ENCODE measurements at places on chromosomes 2 and 18. TPM values are rescaled to one million over a fixed set of nuclear protein-coding genes. Genes with fewer than 3 reads are reported as not detected.

The DNAJC27 gene
- total RNA-seq, result 2.2 TPM

The NFATC1 gene
- 1.8 TPM for total RNA-seq

The EML6 gene
- 5.2 TPM for total RNA-seq

The ANKRD12 gene
- total RNA-seq, result 30.8 TPM

The MAP3K2 gene
- 30.0 TPM for total RNA-seq

The TUBB8B gene
- not detected for total RNA-seq

The LYPD6 gene
- total RNA-seq, result 0.96 TPM

The ABCB11 gene
- total RNA-seq, result not detected

The SERPINB11 gene
- total RNA-seq, result 7.1 TPM

The TTC39C gene
- total RNA-seq, result 24.6 TPM

- no peak for ATAC-seq
These were observed 22.2 kb downstream of the ZNF516 start for GRCh38 chr18:76472829-76473228.

GRCh38 chr18:14074187-14074586, 58.0 kb downstream of the ZNF519 start:
- no peak for ATAC-seq

- no peak for ATAC-seq
These were observed 753.8 kb downstream of the PLCL1 start for GRCh38 chr2:198558176-198558575.

DNA sequence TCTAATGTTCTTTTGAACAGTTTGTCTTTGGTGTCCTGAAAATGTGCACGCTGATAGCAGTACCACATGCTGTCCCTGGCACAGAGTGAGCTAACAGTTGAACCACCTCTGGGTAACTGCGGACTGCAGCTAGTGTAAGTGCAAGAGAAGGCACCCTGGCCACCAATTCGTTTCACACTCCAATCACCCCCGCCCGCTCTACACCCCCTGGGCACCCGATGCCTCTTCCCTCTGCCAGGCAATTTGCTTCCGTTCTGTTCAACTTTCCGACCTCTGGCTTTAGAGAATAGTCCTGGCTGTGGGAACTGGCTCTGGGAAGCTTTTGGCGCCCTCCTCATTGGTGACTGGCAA, 1.4 kb downstream of the DOCK10 start:
- no peak for ATAC-seq

DNA sequence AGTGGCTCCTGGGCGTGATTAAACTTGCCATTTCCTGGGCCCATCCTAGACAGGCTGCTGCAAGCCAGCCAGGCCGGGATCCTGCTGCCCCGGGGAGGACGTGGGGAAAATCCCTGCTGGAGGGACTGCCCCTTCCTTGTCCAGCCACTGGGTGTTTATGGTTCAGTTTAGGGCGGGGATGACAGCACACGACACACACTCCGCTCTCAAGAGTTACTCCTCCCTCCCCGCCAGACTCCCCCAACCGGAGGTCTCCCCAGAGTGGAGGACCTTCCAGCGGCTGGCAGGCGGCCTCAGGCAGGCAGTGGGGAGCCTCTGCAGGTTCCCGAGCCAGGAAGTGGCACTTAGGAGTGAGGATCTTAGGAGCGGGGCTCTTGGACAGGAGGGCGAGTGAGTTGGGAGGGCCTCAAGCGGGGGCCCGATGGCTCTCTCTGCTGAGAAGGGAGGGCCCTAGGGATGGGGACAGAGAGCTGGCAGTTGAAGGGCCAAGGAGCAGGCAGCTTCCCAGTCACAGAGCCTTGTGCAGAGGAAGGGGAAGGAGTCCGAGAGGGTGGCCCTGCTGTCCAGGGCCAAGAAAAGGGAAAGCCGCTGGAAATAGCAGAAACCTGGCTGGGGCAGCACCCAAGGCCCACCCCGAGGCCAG, 5.7 kb upstream of the GPR35 start:
- peak; percentile 67 for ATAC-seq

DNA sequence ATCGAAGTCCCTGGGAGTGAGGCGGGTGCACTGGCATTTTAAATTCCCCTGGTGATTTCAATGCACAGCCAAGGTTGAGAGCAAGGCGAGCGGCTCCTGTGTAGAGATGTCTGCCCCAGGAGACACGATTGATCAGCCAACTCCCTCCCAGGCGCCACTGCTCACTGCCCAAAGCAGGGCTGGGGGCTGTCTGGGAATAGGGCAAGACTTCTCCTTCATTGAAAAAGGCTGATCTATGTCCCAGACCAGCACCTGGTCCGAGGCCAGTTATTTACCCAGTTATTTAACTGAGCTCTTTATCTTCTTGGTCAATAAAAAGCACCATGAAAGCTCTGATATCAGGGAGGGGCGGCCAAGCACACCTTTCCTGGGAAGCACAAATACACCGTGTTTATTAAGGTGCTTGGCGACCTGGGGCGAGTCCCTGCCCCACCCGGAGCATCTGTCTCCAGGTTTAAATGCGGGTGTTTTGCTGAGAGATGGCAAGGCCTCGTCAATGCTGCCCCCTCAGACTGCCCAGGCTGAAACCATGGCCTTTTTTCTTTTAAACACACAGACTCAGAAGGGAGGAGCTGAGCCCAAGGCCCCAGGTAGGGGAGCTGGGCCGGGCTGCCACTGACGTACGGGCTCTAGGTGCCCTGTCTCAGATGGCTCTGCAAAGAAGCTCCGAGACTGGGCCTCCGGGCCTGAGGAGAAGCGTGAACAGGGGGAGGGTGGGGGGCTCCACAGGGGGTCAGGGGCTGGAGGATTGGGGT, 73.9 kb upstream of the HPCAL1 start:
- no peak for ATAC-seq

DNA sequence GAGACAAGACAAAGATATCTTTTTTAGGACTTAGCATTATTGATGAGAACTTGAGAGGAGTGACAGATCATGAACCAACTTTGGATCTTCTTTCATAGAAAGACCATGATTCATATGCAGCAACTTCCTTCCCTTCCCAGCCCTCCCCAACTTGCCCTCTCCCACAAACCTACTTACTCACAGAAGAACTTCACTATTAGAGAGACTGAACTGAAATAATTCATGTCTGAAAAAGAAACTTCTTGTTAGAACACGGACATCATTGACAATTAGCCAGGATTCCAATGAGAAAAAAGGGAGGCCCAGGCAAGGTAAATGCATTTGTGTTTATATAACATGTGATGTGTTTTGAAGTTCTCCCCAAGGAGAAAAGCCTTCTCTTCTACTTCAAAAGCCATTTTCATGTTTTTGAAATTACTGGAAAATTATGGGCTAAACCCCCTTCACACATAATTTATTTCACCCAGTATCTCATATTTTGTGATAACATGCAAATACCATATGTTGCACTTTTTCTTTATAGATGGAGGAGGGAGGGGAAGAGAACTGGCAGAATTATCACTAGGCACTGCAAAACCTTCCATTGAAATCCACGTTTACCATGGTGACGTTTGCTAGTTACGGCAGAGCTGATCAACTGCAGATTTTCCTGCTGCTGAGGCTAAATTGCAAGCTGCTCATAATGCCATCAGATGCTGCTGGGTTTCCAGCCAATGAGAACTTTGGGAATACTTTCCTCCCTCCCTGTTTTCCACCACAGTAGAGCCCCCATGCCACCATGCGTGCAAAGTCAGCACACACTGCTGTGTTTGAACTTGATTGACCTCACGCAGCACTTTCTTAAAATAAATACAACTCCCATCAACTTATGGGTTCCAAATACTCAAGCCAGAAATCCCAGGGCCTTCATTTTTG, 294.7 kb downstream of the MEIS1 start:
- ATAC-seq, result no peak

DNA sequence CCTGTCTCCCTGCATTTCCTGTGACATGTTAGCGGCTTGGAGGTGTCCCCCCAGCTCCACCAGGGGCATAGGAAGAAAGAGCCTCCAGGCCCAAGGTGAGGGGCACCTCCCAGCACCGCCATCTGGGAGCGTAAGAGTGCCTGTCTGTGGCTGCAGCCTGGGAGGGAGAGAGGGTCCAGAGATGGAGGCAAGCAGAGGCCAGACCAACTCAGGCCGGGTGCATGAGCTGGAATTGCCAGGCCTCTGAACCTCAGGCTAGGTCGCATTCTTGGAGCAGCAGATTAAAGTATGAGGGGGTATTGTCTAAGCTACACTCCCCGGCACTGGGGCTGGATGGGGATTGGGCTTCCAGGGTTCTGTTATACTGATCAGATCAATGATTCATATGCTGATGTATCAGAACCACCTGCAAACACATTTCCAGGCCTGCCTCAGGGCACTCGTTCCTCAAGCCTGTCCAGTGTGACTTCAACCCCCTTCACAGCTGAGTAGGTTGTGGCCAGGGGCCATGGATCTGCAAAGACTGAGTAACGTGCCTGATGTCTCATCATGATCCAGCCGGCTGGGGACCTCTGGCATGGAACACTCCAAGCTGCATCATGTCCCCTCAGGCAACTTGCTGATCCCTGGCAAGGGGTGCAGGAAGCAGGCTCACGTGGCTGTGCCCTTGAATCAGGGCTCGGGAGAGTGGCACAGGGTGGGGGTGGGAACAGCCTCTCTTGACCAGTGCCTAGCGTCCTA, 73.2 kb downstream of the HS1BP3 start:
- peak; percentile 48 for ATAC-seq

DNA sequence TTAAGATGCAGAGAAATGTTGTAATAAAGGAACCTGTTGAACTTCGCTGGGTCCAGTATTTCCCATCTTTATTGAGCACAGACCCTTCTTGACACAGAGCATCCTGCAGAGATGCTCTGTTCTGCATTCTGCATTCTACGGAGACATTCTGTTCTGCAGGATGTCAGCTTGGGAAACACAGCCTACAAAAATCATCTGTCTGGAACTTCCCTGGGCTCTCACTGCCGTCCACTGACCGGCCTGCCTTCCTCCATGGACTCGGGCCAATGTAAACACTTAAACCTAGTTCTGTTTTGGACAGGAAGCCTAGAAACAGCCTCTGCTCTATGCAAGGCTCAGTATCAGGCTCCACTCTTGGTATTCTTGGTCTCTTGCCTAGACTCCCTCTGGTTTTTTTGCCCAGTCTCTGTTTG, 90.0 kb upstream of the PPP1CB start:
- ATAC-seq, result peak; percentile 19

GRCh38 chr2:205858881-205859441, 176.7 kb downstream of the NRP2 start:
- ATAC-seq, result peak; percentile 71

- ATAC-seq, result no peak
These were observed 64.4 kb downstream of the SFXN5 start for GRCh38 chr2:73006969-73007710.

DNA sequence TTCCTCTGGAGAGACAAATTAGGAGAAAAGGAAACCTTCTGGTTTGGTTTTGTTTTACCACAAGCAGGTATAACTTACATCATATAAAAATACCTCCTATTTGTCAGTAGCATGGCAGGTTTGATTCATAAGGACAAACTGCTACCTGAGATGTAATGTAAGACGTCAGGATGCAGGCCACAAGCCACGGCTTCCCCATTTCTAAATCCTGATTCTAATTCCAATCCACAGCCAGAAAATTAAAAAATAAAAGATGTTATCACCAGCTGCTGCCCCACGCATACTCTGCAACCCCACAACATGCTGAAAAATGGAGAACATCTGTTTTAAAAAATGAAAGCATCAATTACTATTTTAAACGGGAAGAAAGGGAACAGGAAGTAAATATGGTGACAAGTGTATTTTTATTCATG, 197.6 kb downstream of the BCL11A start:
- no peak for ATAC-seq

DNA sequence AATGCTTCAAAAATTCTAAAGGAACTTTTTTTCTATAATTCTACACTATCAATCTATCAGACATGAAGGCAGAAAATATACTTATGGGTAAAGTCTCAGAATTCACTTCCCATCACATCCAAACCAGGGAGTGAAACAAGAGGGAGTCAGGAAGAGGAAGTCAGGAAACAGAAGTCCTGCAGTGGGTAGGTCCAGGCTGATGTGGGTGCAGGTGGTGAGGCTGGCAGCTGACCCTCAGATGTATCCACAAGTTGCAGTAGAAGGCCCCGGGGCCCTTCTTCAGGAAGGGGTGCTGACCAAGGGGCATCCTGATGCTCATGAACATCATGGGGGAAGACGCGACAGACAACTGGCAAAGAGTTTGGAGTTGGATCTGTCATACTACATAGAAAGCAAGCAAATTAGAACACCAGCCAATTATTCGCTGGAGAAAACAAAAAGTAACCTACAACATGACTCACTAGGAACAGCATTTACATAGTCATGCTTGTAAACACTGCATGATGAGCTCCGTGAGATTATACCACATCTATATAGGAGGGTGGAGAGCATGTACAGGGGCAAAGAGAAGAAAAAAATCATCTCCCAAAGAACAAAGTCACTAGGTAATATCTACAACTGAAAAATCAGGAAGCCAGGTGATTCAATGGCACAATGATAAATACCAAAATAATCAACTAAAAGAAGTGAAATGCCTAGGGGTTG, 4.2 kb downstream of the UXS1 start:
- peak; percentile 22 for ATAC-seq

DNA sequence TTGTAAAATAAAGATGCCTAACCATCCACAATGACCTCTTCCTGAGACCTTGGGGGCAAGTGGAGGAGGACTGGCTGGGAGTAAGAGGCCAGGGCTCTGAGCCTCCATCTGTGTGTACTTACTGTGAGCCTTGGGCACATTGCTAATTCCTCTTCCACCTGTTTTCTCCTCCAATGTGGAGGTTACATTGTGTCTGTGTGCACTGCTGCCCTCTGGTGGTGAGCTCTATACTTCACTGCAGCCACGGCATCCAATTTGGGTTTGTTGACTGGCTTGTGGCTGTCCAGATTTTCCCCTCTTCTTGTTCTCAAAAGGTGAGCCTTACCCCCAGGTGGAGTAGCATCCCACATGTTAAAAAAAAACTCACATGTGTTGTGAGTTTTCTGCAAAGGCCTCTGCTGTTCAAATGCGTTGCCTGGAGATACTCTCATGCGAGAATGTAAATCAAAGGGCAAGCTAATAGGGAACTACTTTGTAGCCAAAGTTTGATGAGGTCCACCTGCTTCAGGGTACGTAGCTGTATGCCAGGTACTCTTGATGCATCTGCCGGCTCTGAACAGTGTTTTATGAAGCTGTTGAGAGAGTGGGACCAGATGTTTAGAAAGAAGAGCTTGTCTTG, 80.8 kb downstream of the APOB start:
- peak; percentile 90 for ATAC-seq

DNA sequence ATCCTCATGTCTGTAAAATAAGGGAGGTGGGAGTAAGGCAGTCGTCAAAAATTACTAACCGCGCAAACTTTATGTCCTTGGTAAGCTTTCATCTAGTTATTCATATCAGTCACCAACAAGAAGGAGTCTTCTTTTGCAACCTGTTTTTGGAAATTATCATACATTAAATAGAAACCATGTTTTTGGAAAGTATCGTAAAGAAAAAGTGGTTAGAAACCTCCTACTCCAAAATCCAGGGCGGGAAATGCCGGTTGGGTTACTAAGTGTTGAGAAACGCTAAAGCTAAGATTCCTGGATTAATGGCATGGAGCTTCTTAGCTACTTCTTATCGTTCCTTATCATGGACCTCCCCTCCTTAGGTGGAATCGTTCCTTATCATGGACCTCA, 778 bp downstream of the BBS5 start:
- ATAC-seq, result no peak
